Activated T-cell treated with anti-CD3 and anti-CD28 coated beads for 48 hours (primary cell): ENCODE measurements at places on chromosomes 5 and 9.

GRCh38 chr5:170716396-170716795, 67.1 kb upstream of the GABRP start:
- DNase-seq = no peak

DNA sequence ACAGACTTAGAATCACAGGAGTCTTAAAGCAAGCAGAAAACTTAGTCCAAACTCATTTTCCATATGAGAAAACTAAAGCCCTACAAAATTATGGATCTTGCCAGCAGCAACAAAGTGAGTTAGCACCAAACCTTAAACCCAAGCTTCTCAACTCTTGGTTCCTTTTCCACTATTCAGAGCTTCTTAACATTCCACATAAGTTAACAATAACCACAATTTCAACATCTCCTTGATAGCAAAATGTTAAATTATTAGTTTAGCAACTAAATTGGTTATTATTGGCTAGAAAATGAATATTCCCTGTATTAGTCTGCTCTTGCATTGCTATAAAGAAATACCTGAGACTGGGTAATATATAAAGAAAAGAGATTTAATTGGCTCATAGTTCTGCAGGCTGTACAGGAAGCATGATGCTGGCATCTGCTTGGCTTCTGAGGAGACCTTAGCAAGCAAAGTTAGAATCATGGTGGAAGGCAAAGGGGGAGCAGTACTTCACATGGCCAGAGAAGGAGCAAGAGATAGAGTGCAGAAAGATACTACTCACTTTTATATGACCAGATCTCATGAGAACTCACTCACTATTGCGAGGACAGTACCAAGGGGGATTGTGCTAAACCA, 26.2 kb upstream of the ARSB start:
- DNase-seq = no peak

GRCh38 chr9:138013836-138014562, 136.4 kb downstream of the CACNA1B start:
- DNase-seq = no peak

DNA sequence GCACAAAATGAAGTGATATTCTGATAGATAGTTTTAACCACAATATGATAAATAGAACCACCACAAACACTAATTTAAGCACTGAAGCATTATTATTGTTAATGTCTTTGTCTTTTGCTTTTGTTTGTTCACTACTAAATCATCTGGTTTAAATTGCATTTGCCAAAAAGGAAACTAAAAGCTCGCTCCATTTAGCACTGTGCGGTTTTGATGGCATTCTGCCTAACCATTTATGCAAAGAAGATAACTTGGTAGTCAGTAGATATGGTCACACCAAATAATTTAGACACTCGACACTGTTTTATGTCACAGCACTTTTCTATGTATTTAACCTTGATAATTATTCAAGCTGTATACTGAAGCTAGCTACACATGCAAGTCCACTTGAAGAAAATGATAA, 849.8 kb upstream of the CDH6 start:
- DNase-seq = no peak

- DNase-seq = no peak
These were observed 86.6 kb downstream of the SLC38A9 start for GRCh38 chr5:55625589-55625909.

DNA sequence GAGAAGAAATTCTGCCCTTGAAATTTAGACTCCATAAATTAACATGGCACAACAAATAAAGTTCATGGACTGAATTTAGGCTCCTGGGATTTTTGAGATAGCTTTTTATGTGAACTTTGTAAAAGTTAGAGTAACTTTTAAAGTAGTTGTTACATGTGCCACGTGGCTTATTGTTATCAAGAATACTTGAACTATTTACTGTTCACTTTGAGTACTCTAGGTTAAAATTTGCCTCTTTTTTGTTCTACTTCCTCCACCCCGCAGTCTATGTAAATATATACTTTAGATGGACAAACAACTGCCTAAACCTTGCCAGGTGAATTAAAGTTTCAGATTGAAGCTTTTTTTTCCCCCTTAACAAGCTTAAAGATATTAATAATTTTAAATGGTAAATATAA, 457.9 kb downstream of the RAB3C start:
- DNase-seq = no peak

GRCh38 chr5:124403281-124403680, 343.2 kb downstream of the ZNF608 start:
- no peak for DNase-seq

- no peak for DNase-seq
These were observed 453.3 kb downstream of the GABRG2 start for GRCh38 chr5:162520878-162521277.

DNA sequence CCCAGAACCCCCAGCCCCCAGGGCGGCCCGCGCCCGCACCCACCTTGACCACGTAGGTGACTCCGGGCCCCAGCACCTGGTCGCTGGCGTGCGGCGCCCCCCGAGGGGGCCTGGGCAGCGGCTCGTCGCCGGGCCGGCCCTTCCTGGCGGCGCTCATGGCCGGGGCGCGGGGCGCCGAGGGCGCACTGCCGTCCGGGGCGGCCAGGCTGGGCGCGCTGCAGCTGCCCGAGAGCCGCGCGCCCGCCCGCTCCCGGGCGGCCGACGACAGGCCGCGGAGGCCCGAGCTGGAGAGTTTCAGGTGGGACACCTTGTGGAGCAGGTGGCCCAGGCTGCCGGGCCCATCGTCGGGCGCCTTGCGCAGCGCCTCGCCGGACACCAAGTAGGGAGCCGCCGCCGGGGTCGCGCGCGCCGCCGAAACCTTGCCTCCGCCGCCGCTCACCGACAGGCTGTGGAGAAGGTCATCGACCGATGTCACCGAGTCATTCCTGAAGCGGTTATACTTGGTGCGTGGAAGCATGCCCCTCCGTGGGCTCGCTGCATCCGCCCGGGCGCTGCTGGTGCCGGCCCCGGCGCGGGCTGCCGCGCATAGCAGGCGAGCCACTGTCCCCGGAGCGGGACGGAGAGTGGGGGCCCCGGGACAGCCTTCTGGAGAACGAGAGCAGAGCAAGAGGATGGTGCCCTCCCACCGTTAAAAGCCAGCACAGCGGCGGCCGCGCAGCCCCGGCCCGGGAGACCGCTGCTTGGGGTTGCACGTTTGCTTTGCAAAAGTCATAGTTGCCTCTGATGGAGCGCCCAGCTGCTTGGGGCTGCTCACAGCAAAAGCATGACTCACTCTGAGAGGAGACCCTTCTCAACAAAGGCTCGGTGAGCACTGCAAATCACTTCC, at the start of gene SHC3:
SHC3 (minus strand) TSS at position 875 of the 886 bp plus-strand sequence; CDS start at position 517, 358 bp downstream.
- no peak for DNase-seq

GRCh38 chr9:129549684-129550083, 71.2 kb downstream of the C9orf50 start:
- no peak for DNase-seq

DNA sequence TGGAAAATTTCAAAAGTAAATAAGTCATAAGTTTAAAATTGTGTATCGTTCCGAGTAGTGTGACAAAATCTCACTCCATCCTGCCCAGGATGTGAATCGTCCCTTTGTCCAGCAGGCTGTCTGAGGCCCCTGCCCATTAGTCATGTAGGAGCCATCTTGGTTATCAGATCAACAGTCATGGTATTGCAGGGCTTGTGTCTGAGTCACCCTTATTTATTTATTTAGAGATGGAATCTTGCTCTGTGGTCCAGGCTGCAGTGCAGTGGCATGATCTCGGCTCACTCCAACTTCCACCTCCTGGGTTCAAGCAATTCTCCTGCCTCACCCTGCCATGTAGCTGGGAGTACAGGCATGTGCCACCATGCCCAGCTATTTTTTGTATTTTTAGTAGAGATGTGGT, 30.2 kb downstream of the ITGA2 start:
- no peak for DNase-seq

- DNase-seq = no peak
These were observed 3.6 kb upstream of the CTXN3 start for GRCh38 chr5:127645300-127645726.

DNA sequence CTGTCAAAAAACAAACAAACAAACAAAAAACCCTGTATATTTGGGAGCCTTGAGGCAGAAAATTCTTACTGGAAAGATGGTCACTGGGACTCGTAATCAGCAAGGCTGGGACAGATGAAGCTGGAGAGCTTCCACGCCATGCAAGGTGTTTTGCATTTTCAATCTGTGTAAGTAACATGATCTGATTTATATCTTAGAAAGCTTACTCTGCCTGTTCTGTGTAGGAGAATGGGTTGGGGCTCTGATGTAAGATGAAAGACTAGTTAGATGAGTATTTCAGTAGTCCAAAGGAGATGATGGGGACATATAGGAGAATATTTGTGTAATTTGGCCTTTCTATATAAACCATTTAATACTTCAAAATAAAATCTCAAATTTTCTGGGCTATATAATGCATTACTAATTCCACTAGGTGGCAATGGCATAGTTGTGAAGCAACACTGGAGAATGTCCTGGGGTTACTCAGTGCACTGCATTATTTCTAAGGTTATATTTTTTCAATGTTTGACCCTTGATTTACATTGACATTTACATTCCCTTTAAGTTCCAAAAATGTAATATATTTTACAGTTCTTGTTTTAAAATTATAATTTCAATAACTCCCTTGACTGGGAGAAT, 21.9 kb upstream of the FSD1L start:
- DNase-seq = no peak

DNA sequence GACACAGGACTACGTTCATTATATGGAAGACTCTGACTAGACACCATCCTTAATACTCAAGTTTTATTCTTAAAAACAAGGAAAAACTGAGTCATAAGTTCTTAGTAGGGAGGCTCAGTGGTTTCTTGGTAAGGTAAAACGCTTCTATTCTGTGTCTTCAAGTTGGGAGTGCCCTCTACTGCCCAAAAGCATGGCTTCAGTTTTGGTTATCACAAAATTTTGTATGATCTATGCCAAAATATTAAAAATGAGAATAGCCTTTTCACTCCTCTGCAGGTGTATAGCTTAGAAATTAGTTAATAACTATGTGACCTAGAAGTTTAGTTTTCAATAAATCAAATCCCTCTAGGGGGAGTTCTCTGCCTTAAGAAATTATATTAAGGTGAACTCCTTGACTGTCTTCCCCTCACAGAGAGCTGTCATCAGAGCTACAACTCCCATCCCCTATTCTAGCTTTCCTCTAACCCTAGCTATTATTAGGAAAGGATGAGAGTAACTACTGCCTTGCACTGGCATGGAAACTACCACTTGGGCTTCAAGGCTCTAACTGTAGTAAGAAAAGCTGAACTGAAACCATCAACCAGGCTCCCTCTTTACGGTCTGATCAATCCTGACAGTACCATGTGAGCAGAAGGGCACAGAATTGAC, 189.7 kb downstream of the GNAQ start:
- DNase-seq = no peak

- DNase-seq = no peak
These were observed 386.9 kb upstream of the SMC2 start for GRCh38 chr9:103707181-103707580.

DNA sequence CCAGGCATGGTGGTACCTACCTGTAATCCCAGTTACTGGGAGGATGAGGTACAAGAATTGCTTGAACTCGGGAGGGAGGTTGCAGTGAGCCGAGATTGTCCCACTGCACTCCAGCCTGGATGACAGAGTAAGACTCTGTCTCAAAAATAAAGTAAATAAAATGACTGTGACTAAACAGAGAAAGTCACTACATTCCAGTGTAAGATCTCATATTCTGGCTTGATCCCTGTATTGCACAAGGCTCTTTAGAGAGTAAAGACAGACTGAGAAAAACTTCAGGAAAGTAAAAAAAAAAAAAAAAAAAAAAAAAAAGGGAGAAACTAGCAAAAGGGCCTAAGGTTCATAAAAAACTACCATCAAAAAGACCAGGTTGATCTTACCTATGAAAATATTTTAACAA, 106.6 kb upstream of the PJA2 start:
- DNase-seq = no peak

DNA sequence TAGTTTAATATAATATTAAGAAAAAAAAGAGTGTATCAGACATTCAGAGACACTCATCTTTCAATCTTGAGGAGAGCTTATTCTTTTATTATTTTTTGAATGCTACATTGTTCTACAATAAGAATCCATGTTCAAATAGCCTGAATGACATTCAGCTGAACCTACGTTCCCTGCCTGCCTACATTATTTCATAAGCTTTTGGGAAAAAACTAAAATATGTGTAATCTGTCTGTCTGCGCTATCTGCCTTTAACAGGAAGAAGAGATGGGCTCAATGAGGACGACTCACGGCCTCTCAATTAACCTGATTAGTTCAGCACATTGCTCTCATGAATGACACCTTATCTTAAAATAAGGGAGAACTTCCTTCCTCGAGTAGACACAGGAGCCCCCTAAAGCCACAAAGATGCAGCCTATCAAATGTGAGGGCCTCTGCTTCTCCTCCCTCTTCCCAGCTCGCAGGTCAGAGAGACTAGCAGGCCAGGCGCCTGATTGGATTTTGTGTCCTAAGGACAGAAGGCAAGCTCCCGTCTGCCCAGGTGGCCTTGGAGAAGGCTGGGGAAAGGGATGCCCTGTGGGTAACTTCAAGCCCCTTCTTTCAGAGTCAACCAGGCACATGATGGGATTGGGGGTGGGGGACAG, 37.8 kb downstream of the EBF1 start:
- DNase-seq = no peak

- no peak for DNase-seq
These were observed 22.2 kb downstream of the RCL1 start for GRCh38 chr9:4814913-4815312.

GRCh38 chr5:168064933-168065622, 226.4 kb upstream of the WWC1 start:
- DNase-seq = no peak

- no peak for DNase-seq
These were observed 146.8 kb upstream of the FBXL17 start for GRCh38 chr5:108528655-108529054.

DNA sequence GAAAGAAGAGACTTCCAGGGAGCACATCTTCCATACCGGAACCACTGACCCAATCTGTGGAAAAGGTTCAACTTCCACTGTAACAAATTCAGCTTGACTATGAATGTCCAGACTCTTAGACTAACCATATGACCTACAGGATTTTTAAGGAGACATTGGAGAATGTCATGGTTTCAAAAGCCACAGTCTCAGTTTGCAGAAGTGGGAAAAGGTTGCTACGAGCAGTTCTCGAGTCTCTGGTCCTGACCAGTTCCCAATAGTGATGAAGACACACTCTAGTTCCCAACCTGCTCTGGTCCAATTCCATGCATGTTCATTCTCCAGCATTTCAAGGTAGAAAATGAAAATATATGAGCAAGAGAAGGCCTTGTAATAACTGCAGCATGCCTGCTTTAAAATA, 158.0 kb downstream of the MAPKAP1 start:
- no peak for DNase-seq

DNA sequence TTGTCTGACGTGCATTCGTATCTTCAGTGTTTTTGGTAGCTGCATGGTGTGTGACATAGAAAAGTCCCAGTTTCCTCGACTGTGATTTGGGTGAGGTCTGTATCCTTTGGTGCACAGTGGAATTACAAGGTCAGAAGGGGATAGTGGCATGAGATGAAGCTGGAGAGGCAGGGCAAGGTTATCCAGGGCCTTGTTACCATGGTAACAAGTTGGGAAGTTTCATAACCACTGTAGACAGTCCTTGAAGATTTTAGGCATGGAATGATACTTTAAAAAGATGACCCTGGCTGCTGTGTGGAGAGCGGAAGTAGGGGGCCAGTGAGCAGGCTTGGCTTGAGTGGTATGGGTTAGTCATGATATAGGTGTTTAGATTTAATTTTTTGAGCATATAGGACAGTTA, 11.9 kb downstream of the EHMT1 start:
- no peak for DNase-seq

GRCh38 chr5:91011029-91011428, 372.1 kb downstream of the ARRDC3 start:
- no peak for DNase-seq
